ENCODE measurements at places on chromosomes 7 and 10.

DNA sequence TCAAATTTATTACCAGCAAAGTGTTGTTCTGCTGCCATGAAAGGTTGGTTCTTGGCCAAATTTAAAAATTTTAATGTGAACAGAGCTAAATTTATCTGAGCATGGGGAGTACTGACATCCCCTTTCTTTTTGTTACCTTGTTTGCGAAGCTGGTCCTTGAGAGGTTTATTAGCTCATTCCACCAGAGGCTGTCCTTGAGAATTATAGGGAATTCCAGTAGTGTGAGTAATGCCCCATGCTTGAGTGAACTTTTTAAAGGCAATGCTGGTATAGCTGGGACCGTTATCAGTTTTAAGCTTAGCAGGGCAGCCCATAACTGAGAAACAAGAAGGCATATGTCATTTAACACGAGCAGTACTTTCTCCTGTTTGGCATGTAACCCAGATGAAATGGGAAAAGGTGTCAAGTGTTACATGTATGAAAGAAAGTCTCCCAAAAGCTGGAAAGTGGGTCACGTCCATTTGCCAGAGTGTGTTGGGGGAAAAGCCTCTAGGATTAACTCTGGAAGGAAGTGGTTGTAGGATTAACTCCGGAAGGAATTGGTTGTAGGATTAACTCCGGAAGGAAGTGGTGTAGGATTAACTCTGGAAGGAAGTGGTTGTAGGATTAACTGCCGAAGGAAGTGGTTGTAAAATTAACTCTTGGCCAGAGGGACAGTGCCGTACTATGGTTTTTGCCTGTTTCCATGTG is 37.3 kb upstream of the AKR1C2 start:
- no peak for DNase-seq

- no peak for DNase-seq
These were observed 150.3 kb downstream of the ZNF22 start for GRCh38 chr10:45150997-45151396.

DNA sequence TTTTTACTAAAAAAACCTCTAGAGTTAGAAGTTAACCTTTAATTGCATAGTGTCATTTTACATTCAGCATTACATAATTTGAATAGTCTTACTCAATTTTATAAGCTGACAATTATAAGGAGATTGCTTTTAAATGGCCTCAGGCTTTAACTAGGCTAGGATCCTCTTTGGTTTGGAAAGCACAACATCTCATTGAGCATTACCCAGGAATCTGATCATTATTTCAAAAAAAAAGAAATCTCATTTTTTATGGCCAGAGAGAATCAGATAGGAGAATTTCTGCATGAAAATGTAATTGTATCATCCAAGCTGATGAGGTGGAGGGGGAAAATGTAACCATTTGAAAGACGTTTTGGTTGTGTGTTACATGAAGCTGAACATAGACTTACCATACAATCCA is 324.9 kb upstream of the POT1 start:
- no peak for DNase-seq

GRCh38 chr10:50961297-50961696 is 75.9 kb upstream of the A1CF start:
- no peak for DNase-seq

DNA sequence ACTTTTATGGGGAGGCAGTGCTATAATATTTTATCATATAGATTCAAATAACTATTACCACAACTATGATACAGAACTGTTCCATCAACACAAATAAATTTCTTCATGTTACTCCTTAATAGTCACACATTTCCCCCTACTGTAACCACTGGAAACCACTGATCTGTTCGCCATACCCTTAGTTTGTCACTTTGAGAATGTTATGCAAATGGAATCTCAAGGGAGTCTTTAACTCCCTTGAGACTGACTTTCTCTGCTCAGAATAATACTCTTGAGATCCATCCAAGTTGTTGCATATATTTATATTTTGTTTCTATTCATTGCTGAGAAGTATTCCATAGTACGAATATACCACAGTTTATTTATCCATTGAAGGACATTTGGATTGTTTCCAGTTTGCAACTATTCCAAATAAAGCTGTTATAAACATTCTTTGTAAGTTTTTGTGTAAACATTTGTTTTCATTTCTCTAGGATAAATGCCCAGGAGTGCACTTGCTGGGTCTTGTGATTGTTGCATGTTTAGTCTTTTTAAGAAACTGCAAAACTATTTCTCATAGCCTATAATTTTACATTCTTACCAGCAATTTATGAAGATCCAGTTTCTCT is 19.7 kb upstream of the PON2 start:
- DNase-seq = no peak

DNA sequence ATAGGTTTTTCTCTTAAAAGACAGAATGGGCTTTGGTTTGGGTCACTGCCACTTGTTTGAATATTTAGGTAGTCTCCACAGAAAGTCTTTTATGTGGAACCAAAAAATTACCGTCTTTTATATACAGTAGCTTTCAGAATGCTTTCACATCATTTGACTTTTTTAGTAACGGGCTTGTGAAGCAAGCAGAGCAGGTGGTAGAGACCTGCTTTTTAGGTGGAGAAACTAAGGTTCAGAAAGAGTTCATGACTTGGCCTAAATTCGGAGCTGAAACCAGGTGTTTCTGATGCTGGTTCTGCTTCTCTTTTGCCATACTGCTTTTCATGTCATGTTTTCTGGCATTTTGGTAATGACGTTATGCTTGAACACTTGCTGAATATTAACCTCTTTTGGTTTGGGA is 36.3 kb downstream of the GARS1 start:
- no peak for DNase-seq

DNA sequence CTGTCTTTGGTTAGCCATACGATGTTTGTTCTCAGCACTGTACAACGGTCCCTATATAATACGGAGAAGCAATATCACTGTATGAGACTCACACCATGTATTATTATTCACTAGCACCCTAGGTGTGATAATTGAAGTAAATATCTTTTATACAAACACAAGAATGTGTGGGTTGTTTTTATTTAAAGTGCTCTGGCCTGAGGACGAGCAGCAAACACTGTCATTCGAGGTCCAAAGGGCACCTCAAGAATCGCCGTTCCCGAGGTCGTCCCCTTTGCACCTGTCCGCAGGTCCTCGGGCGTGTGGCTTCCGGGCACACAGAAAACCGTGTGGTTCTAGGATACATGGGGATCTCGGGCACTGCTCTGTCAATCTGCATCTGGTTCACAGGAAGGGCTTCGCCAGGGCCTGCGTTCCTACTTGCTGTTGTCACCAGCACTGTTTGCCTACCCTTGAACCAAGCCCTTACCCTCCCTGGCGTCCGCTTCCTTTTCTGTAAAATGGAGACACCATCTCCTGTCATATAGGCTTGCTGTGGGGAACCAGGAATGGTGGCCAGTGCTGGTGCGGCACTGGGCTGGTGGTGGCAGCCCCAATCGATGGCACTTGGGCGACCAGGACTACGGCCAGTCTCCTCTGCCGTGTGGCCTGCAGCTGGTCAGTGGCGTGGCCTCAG is 28.5 kb upstream of the SH2B2 start:
- no peak for DNase-seq

GRCh38 chr10:92690211-92690914 is 608 bp downstream of the HHEX start:
- no peak for DNase-seq

DNA sequence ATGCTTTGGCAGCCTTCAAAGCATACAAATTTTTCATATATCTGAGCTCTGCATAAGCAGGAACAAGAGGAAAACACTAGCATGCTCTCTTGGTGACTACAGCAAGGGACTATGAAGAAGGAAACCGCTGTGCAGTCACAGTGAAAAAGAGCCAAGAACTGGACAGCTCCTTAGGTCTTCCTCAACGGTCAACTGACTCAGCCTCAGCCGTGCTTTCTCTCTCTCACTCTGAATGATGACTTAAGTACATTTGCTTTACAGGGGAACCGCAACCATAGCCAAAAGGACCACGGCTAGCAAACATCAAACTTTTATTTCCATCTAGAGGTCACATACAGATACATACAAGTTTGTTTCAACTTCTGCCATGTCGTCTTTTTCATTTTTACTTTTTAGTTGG is 69.9 kb downstream of the HYCC1 start:
- no peak for DNase-seq

DNA sequence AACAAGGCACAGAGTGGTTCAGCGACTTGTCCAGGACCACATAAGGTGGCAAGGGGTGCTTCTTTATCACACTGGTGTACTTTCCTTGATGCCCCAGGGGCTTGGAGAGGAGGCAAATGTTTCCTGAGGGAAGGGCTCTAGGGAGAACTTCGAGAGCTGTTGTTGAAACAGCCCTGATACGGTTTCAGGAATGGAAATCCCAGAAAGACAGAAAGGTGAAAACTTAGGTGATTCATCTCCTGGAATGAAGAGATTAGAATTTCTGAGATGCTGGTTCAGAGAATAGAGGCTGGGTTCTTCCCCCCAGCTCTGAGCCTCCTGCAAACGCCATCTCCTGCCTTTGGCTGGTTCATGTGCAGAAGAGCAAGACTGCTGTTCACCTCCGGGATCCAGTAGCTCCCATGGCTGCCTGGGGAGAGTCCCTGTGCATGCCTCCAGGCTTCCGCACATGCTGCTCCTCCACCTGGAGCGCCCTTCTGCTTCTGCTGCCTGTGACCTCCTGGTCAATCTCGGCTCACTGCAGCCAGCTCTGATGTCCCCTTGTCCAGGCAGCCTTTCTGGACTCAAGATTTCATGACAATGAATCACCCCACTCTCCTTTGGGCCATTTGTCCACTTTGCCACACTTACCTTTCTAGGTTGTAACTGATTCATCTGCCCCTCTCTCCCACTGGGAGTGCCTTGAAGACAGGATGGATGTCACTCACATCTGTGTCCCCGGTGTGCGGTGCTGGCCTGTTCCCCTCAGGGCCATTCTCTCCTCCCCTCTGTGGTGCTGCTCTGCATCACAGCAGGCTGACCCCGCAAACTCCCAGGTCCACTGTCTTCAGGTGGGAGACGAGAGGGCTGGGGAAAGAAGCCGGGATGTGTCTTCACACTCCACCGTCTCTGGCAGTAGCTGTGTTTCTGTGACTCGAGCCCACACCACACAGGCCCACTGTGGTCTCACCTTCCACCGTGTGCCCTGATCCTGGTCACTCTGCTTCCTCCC is 3.6 kb upstream of the CDH23 start:
- DNase-seq = no peak

DNA sequence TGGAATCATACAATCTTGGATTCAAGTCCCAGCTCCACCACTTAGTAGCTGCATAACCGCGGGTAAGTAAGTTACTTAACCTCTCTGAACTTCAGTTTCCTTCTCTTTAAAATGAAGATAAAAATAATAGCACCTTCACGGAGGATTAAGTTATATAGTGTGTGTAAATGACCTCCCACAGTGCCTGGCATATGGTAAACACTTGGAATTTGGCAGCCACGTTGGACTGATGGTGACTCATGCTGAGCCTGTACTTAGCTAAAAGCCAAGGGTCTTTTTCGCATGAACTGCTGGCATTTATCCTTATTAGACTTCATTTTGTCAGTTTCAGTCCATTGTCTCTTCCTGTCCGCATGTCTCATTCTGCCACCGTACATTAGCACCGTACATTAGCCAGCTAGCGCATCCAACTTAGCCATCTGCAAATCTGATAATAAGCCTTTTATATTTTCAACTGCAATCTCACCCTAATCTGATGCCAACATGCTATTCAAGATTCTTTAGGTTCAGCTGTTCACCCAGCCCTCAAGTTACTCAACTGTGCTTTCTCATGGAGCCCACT is 11.2 kb downstream of the SLC13A4 start:
- no peak for DNase-seq

- DNase-seq = no peak
These were observed 41.1 kb downstream of the ZC3HC1 start for GRCh38 chr7:130009848-130010688.

DNA sequence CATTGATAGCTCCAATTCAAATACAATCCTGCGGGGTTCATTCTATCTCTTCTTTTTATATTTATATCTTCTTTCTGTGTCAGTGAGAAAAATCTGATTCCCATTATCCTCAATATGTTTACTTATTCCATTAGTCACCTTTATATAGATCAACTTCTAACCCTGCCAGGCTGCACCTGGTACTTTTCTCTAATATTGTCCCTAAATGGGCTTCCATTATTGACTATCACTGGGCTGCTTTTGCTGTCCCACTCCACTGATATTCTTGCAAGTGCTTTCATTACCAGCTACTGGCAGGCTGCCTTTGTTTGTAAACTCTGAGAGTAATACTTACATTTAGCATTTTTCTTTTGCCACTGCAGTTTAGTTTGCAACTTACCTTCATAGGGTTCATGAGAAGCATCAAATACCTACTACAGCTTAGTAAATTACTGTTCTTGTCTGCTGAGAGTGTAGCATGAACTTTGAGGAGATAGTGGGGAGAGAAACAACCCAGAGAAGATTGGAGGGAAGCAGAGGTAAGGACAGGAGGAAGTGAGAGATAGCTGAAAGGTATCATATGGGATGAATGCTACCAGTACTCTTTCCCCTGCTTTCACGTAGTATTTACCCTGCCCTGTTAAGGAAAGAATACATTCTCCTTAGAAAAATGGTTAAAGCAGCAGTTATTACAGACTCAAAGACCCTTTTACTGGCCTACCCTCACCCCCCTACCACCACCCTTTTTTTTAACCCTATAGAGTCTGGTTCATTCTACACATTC is 119.1 kb downstream of the PHTF2 start:
- DNase-seq = no peak

DNA sequence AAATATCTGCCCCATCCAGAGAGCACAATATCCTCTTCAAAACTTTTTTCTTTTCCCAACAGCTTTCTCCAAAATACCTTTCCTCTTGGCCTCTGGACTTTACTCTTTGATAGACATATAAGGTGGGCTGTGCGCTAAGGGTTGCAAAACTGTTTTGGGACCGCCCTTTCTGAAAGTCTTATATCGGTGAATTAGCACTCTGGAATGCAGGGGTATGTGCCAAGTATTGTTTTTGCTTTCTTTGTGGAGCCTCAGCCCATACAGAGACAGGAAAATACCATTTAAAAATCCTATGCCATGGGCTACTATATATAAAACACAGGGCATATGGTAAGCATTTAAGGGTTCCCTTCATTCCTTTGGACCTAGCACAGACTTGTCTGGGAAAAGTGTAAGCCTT is 37.7 kb downstream of the PPP1R17 start:
- no peak for DNase-seq

- no peak for DNase-seq
These were observed 552.4 kb downstream of the PHTF2 start for GRCh38 chr7:78350926-78351325.

DNA sequence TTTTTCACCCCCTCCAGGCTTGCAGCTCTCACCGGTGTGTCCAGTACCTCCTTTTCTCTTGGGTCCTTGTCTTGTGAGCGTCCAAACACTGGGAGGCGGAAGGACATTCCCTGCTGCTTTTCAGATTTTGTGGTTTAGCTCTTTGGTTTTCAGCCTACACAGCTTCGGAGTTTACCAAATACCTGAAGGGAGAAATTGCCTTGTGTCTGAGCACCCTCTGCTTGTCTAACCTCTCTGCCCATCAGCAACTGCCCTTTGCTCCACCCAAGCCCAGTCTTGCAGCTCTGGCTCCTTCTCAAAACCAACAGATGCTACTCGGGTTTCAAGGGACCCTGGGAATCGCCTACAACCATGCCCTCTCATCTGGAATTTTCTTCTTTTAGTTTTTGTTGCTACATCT is 519.1 kb upstream of the IGFBP3 start:
- no peak for DNase-seq
